ENCODE measurements at places on chromosomes 16 and 17.

GRCh38 chr17:68783861-68784260 lies 171.3 kb downstream of the ABCA8 start:
- DNase-seq: no peak
- no peaks in the 10 kb centered on the region for H3K4me1 ChIP-seq
- no peak overlapping the region for H3K4me3 ChIP-seq
- no peaks in the 10 kb centered on the region for H3K27me3 ChIP-seq

- DNase-seq: no peak
- H3K4me1 ChIP-seq: peaks cover 39% of the 10 kb centered on the region
- H3K4me3 ChIP-seq: no peak overlapping the region
- no peaks in the 10 kb centered on the region for H3K36me3 ChIP-seq
- H3K27ac ChIP-seq: peak overlapping the region; percentile 74
Observed at GRCh38 chr17:60573236-60574051, 26.5 kb upstream of the PPM1D start.

DNA sequence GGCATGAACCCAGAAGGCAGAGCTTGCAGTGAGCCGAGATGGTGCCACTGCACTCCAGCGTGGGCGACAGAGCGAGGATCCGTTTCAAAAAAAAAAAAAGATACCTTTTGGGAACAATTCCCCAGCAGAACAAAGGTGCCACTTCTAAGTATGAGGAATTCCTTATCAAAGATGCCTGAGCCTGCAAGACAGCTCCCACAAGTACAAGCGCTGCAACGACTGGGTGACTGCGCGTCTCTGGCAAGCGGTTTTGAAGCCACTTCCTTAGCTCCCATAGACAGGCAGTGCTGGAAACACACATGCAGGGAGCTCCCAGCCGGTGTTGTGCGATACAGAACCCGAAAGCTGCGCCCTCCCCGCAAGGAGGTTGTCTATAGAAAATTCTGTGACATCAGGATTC lies 60.5 kb downstream of the ADCY9 start:
- DNase-seq: no peak
- no peak overlapping the region for H3K27ac ChIP-seq
- peaks cover 22% of the 10 kb centered on the region for H3K4me1 ChIP-seq
- no peaks in the 10 kb centered on the region for H3K36me3 ChIP-seq
- H3K27me3 ChIP-seq: no peaks in the 10 kb centered on the region

DNA sequence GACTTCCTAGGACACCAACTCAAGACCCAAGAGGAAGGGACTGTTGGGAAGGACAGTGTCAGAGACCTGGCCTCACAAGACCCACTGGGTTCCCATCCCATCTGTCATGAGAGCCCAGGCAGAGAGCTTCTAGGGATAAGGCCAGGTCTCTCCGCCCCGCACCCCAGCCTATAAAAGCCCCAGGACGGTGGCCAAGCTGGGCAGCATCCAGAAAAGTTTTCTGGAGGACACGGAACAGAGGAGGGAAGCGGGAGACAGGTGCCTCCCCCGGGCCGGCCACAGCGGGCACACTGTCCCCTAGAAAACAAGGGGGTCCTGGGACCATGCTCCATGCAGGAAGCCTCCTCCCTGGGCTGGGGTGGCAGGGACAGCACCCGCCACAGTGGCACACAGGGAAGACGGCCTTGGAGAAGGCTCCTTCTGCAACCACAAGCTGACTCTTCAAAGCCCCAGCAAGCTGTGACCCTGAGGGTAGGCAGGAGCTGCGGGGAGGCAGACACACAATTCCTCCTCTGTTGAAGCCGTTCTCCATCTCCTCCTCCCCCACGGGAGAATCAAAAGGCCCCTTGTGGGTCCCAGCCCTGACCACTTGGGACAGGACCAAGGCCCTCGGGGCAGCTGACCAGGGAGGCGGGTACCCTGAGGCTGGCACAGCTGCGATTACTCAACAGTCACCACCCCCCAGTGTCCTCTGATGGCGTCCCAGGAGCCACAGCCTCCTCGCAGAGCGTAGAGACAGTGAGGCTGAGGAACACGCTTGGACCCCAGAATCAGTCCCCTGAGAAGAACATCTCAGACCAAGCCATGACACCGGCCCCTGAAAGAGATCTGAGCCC lies 26.1 kb downstream of the TRPV3 start:
- H3K4me1 ChIP-seq: peaks cover 26% of the 10 kb centered on the region
- no peaks in the 10 kb centered on the region for H3K36me3 ChIP-seq
- H3K27ac ChIP-seq: peak overlapping the region; percentile 79
- no peaks in the 10 kb centered on the region for H3K27me3 ChIP-seq
- DNase-seq: peak; percentile 66
- no peak overlapping the region for H3K4me3 ChIP-seq

DNA sequence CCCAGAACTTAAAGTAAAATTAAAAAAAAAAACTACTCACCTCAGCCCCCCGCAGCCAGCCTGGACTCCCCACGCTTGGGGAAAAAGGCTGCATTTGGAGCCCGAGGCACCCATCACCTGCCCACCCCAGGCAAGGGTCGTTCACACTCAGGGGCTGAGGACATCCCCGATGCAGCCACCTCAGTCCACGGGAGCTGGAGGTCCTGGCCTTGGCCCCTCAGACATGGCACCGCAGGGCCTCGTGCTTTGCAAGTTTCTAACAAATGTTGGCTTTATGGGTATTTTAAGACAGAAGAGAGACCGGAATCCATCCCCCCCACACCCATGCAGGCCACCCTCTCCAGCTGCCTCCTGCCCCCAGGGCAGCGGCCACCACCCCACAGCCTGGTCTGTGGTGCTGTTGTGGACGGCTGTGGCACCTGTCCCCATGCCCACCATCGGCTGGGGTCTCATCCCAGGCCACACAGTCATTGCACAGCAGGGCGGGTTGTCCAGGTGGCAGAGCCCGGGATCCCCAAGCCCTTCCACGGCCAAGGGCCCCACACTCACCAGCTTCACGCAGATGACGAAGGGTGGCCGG lies 116.4 kb upstream of the ZNF750 start:
- H3K27me3 ChIP-seq: no peaks in the 10 kb centered on the region
- H3K4me3 ChIP-seq: no peak overlapping the region
- no peak for DNase-seq
- H3K27ac ChIP-seq: no peak overlapping the region
- H3K4me1 ChIP-seq: no peaks in the 10 kb centered on the region
- no peaks in the 10 kb centered on the region for H3K36me3 ChIP-seq

- H3K36me3 ChIP-seq: no peaks in the 10 kb centered on the region
- no peak for DNase-seq
- H3K27ac ChIP-seq: peak overlapping the region; percentile 78
- peaks cover 15% of the 10 kb centered on the region for H3K4me1 ChIP-seq
- H3K27me3 ChIP-seq: no peaks in the 10 kb centered on the region
Observed at GRCh38 chr17:68759002-68759342, 157.8 kb upstream of the FAM20A start.

GRCh38 chr16:30372725-30373124 lies 1.9 kb upstream of the MYL11 start:
- peaks cover 24% of the 10 kb centered on the region for H3K4me1 ChIP-seq
- H3K27me3 ChIP-seq: no peaks in the 10 kb centered on the region
- no peak overlapping the region for H3K27ac ChIP-seq
- no peaks in the 10 kb centered on the region for H3K36me3 ChIP-seq
- DNase-seq: no peak

- DNase-seq: no peak
- H3K27me3 ChIP-seq: no peaks in the 10 kb centered on the region
- no peaks in the 10 kb centered on the region for H3K4me1 ChIP-seq
- H3K27ac ChIP-seq: no peak overlapping the region
- H3K4me3 ChIP-seq: no peak overlapping the region
Observed at GRCh38 chr16:66474750-66475199, 47.7 kb downstream of the BEAN1 start.

GRCh38 chr17:82898976-82899514 lies 59.2 kb upstream of the ZNF750 start:
- no peak for DNase-seq
- H3K36me3 ChIP-seq: peaks cover 2% of the 10 kb centered on the region
- no peak overlapping the region for H3K27ac ChIP-seq
- H3K27me3 ChIP-seq: no peaks in the 10 kb centered on the region
- H3K4me3 ChIP-seq: no peak overlapping the region
- peaks cover 4% of the 10 kb centered on the region for H3K4me1 ChIP-seq

- no peaks in the 10 kb centered on the region for H3K27me3 ChIP-seq
- H3K27ac ChIP-seq: no peak overlapping the region
- no peaks in the 10 kb centered on the region for H3K36me3 ChIP-seq
- DNase-seq: no peak
- no peaks in the 10 kb centered on the region for H3K4me1 ChIP-seq
Observed at GRCh38 chr17:55225237-55225636, 39.5 kb upstream of the HLF start.

DNA sequence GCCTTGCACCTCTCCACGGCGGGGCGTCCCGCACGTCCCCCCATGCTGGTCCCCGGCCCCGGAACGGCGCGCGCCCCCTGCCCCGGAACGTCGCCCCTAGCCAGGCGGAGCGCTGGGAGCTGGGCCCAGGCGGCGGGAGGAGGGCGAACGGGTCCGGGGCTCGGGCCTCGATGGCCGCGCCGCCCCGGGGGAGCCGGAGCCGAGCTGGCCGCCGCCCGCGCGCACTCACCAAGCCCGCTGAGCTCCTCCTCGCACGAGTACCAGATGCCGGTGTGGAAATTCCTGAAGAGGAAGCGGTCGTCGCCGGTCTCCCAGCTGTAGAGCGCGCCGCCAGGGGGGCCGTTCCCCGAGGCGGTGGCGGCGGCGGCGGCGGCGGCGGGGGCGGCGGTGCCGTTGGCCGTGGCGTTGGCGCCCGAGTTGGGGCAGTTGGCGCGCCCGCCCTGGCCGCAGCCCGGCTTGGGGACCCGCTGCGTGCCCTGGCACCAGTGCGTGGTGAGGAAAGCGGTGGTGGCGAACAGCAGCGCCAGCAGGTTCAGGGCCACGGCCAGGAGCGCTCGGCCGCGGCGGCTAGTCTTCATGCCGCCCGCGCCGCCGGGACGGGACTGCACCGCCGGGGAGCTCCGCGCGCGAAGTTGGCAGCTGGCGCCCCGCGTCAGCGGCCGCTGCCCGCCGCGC lies 530 bp downstream of the GSG1L start:
- no peak overlapping the region for H3K27ac ChIP-seq
- H3K27me3 ChIP-seq: peaks cover 51% of the 10 kb centered on the region
- peak overlapping the region; percentile 27 for H3K4me3 ChIP-seq
- no peaks in the 10 kb centered on the region for H3K4me1 ChIP-seq
- peak; percentile 57 for DNase-seq

GRCh38 chr17:7191069-7191468 lies 11.9 kb upstream of the ASGR1 start:
- H3K27ac ChIP-seq: no peak overlapping the region
- DNase-seq: no peak
- no peaks in the 10 kb centered on the region for H3K36me3 ChIP-seq
- H3K27me3 ChIP-seq: no peaks in the 10 kb centered on the region

DNA sequence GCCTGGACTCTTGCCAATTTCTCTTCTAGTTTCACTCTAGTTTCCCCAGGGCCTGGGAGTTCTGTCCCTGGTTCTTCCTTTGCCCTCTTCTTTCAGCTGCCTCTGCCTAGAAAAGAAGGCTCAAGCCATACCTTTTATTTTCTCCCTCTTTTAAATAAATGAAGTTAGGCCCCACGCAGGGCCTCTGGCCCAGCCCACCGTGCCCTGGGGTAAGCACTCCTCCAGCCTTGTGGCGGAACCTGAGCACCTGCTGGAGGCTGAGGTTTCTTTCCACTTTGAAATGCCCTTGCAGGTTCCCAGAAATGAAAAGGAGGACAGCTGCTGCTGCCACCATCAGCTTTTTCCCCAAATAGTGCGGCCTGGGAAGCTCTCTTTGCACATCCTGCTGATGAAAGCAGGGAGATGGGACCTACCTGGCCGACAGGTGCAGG lies 139.4 kb downstream of the CCDC182 start:
- no peaks in the 10 kb centered on the region for H3K36me3 ChIP-seq
- no peaks in the 10 kb centered on the region for H3K27me3 ChIP-seq
- H3K4me3 ChIP-seq: peak overlapping the region; percentile 16
- peaks cover 19% of the 10 kb centered on the region for H3K4me1 ChIP-seq
- peak; percentile 4 for DNase-seq
